Fibroblast of lung (primary cell): ENCODE measurements at places on chromosomes 12 and 14.

GRCh38 chr14:68249661-68250451 is 430.3 kb downstream of the RAD51B start:
- H3K27me3 ChIP-seq, result no peaks in the 10 kb centered on the region
- peaks cover 33% of the 10 kb centered on the region for H3K4me1 ChIP-seq
- H3K27ac ChIP-seq, result no peak overlapping the region
- peak; percentile 67 for DNase-seq

DNA sequence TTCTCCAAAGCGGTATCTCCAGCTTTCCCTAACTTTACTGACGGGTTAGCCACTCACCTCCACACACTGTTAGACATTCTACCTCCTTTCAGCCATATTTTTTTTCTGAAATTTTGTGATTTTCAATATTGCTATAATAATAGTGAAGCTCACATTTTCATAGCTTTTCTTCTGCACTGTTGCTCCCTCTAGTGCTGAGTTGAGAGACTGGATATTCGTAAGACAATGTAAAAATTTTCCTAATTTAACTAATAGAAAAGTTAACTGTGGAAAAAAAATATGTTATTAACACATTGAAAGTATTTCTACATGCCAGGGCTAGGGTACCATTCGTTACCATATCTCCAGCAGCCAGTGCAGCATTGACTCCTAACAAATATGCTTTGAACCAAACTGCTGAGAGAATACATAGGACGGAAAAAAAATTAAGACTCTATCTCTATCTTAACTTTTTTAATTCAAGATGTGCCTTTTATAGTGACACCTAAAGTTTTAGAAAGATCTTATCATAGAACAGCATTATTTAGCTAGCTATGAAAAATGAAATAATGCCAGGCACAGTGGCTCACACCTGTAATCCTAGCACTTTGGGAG is 48.7 kb upstream of the ABCC9 start:
- H3K4me1 ChIP-seq, result no peaks in the 10 kb centered on the region
- no peaks in the 10 kb centered on the region for H3K36me3 ChIP-seq
- peak; percentile 74 for DNase-seq
- H3K27me3 ChIP-seq, result no peaks in the 10 kb centered on the region
- H3K4me3 ChIP-seq, result no peak overlapping the region

DNA sequence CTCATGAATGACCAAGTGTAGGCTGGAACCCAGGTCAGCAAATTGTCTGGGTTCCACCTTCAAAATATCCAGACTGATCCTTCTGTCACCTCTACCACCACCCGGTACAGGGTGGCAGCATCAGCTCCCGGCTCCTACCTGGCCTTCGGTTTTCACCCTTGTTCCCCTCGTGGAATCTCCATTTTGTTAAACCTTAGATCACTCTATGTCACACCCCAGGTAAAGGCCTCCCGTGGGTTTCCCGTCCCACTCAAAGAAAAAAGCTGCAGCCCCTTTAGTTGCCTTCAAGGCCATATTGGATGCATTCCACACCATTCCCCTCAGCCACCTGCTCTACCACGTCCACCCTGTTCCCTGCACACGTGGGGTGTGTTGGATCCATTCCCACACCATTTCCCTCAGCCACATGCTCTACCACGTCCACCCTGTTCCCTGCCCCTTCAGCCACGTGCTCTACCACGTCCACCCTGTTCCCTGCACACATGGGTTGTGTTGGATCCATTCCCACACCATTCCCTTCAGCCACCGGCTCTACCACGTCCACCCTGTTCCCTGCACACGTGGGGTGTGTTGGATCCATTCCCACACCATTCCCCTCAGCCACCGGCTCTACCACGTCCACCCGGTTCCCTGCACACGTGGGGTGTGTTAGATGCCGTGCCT is 23.8 kb downstream of the SLC6A13 start:
- no peak overlapping the region for H3K27ac ChIP-seq
- no peak overlapping the region for H3K4me3 ChIP-seq
- no peaks in the 10 kb centered on the region for H3K4me1 ChIP-seq

GRCh38 chr12:52206304-52207040 is 14.7 kb upstream of the KRT80 start:
- DNase-seq, result no peak
- H3K27me3 ChIP-seq, result no peaks in the 10 kb centered on the region
- H3K4me3 ChIP-seq, result no peak overlapping the region
- H3K36me3 ChIP-seq, result no peaks in the 10 kb centered on the region

- H3K27ac ChIP-seq, result peak overlapping the region; percentile 83
- peaks cover 26% of the 10 kb centered on the region for H3K36me3 ChIP-seq
- H3K4me3 ChIP-seq, result no peak overlapping the region
- peak; percentile 45 for DNase-seq
- H3K27me3 ChIP-seq, result no peaks in the 10 kb centered on the region
Measured at GRCh38 chr12:6230321-6231110, 30.3 kb downstream of the CD9 start.

DNA sequence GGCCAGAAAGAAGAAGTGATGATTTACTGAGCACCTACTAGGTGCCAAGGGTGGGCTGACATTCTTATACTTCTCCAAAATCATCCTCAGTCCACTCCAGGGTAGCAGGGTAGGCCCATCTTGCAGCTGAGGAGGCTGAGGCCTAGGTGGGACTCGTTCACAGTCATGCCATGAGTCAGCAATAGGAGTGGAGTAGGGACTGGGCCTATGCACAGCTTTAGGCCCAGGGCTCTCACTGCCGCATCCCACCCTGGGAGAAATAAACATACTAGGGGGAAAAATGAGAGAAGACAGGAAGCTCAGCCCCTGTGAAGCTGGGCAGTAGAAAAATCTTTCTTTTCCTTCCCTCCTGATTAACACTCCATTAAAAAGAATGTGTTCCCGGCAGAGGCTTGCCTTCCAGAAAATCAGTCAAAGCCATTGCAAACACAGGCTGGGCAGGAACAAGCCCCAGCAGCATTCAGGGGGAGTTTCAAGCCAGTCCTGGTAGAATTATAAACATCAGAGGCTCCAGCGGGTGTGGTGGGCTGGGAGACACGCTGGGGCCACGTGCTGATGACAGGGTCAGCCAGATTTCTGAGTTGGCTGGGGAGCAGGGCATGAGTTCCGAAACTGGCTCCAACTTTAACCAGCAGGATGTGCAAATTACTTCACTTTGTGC is 1.8 kb downstream of the HSPB8 start:
- peak overlapping the region; percentile 44 for H3K4me3 ChIP-seq
- peak; percentile 85 for DNase-seq
- H3K27me3 ChIP-seq, result no peaks in the 10 kb centered on the region

- no peaks in the 10 kb centered on the region for H3K27me3 ChIP-seq
- H3K27ac ChIP-seq, result no peak overlapping the region
- no peak for DNase-seq
- H3K4me1 ChIP-seq, result peaks cover 7% of the 10 kb centered on the region
- no peak overlapping the region for H3K4me3 ChIP-seq
Measured at GRCh38 chr14:63478010-63478409, 65.2 kb downstream of the PPP2R5E start.
